ENCODE measurements at places on chromosomes 1 and 21. TPM values are rescaled to one million over a fixed set of nuclear protein-coding genes. Genes with fewer than 3 reads are reported as not detected.

GRCh38 chr1:167439301-167439988 is 78.9 kb downstream of the CD247 start:
- DNase-seq: peak; percentile 23

DNA sequence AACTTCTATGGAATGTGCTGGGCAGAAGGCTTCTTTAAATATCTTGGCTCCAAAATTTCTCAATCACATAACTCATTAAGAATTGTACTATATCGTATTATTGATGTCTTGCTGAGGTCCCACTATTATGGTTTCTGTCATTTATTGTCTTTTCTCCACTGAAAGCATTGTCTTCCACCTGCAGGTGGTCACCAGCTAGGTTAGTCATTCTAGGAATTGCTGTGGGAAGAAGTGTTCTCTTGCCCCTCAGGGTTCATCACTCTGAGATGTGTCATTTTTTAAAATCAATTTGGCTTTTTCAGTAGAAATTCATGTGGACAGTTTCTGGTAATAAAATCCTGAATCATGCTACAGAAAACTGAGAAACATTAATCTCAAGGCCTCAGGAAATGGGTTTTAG is 66.1 kb downstream of the NCAM2 start:
- no peak for DNase-seq

DNA sequence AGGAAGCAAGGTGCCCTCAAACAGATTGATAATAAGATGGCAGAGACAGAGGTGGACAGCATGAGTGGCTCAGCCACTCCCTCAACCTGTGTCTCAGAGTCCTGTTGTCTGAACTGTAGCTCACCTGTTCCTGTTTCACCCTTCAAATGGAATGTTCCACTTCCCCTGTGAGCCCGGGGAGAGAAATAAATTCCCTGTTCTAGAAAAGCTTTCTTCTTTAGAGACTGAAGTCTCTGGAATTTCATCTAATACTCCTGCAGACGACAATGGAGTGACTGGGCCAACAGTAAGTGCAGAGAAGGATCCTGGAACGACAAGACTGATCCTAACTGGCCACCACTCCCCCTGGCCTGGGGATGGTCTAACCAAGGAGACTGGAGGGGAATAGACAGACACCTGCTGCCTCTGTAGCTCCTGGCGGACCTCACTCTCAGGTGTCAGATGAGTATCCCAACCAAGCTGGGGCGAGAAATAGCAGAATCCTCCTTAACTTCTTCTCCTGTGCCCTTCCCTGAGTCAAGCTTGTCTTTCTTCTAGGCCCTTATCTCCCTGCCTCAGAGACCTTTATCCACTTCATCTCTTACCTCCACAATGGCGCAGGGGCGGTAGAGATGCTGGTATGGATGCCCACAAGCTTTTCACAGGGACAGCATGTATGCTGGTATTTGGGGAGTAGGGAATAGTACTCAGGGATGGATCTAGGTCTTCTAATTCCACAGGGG is 45.4 kb downstream of the PLEKHA6 start:
- DNase-seq: no peak

GRCh38 chr1:178870944-178871343 is at the start of gene ANGPTL1:
Gene ANGPTL1, minus strand, starts transcription at chr1:178871077. Its CDS starts 5,301 bp downstream, at chr1:178865776.
- DNase-seq: peak; percentile 58

DNA sequence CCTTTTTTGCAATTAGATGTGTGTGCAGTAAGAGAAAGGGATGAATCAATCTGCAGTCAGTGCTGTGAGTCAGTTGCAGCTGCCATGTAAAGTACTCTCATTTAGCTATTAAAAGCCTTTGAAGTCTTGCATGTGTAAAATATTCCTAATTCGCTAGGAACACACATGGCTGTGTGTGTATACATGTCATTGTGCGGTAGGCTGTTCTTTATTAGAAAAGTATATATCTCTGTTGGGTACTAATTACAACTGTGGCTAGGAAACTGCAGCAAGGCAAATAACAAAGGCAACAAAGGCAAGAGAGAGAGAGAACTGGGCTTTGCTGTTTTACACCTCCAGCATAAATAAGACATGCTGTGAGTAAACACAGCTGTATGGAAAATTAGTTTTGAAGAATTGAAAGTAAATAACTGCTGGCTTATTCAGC is 41.7 kb downstream of the EPB41 start:
- peak; percentile 34 for DNase-seq

DNA sequence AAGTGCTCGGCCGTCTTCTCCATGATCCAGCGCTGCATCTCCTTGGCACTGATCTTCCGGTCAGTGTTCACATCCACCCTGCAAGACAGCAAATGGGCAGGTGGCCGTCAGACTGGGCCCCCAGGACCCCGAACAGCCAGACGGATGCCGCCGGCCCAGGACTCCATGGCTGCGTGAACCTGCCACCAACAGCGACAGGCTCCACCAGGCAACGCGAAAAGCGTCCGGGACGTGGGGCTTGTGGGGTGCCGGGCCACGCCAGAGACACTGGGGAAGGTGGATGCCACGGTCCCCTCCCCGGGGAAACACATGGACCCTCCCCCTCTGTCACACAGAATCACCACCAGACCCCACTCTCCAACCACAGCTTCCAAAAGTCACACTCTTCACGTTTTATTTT is 7.9 kb downstream of the SDF4 start:
- no peak for DNase-seq

DNA sequence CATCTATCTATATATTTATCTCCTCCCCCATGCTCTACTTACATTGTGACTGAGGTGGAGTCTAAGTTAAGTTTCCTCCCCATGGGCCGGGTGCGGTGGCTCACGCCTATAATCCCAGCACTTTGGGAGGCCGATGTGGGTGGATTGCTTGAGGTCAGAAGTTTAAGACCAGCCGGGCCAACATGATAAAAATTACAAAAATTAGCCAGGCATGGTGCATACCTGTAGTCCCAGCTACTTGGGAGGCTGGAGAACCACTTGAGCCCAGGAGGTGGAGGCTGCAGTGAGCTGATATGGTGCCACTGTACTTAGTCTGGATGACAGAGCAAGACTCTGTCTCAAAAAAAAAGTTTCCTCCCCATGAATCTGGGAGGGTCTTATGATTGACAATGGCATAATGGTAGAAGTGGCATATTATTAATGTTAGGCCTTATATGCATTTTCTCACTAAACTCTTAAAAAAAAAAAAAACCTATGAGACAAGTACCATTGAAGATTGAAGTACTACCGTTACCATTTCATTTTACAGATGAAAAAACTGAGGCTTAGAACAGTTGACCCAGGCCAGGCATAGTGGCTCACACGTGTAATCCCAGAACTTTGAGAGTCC is 11.2 kb downstream of the F11R start:
- DNase-seq: no peak

DNA sequence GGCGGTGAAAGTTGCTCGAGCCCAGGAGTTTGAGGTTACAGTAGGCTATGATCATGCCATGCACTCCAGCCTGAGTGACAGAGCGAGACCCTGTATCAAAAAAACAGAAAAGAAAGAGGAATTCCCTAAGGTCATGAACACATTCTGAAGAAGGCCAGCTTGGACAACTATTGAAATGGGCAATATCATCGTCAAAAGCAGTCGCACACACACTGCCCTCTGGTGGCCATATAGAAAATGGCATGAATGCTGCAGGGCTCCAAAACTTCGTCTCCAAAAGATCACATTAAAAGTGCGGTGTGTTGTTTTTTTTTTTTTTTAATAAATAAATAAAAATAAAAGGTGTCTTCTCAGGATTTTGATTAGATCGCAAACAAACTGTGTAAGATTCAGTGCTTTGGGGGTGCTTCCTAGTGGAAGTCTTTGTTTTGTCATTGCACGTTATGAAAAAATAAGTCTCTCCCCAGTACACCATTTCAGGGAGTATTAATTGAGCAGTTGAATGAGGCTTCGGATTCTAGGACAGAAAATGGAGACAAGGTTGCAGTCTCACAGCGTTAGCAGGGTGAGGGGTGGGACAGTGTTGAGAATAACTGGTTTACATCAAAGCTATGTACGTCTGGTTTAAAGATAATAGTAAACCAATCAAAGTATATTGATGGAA is 87.5 kb upstream of the FMN2 start:
- no peak for DNase-seq

- peak; percentile 81 for DNase-seq
Measured at GRCh38 chr1:58773406-58773840, 10.4 kb downstream of the JUN start.

GRCh38 chr1:185536165-185536920 is 197.8 kb upstream of the HMCN1 start:
- DNase-seq: no peak

DNA sequence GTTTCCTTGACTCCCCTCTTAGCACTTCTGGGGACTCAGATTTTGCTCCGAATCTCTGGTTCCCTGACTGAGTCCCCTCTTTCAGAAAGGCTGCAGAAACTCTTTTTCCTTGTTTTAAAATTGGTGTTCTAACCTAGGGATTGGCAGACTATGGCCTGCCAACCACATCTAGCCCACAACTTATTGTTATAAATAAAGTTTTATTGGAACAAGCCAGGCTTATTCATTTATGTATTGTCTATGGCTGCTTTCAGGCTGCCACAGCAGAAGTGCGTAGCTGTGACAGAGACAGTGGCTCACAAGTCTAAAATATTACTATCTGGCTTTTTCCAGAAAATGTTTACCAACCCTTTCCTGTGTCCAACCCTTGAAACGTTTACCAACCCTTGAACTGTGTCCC is 81.7 kb downstream of the IER5 start:
- no peak for DNase-seq

DNA sequence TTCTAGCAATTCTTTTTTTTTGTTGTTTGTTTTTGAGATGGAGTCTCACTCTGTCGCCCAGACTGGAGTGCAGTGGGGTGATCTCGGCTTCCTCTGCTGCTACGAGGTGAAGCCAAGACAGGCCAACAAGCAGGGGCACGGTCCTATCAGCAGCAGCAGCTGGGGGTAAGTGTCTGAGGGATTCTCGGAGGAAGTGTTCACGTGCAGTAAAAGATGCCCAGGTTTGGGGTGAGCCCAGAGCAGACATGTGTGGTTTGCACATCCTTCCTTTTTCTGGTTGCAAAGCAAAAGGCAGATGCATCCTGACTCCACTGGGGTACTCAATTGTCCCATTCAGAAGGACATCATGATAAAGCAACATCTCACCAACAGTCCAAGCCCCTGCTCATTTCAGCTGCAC is 27.7 kb downstream of the PIGP start:
- no peak for DNase-seq

GRCh38 chr1:109762821-109763645 is 690 bp downstream of the EPS8L3 start:
- peak; percentile 68 for DNase-seq

- DNase-seq: no peak
Measured at GRCh38 chr1:63943393-63943792, 169.6 kb downstream of the ROR1 start.

GRCh38 chr1:42143896-42144710 is 9.1 kb upstream of the GUCA2B start:
- DNase-seq: no peak

DNA sequence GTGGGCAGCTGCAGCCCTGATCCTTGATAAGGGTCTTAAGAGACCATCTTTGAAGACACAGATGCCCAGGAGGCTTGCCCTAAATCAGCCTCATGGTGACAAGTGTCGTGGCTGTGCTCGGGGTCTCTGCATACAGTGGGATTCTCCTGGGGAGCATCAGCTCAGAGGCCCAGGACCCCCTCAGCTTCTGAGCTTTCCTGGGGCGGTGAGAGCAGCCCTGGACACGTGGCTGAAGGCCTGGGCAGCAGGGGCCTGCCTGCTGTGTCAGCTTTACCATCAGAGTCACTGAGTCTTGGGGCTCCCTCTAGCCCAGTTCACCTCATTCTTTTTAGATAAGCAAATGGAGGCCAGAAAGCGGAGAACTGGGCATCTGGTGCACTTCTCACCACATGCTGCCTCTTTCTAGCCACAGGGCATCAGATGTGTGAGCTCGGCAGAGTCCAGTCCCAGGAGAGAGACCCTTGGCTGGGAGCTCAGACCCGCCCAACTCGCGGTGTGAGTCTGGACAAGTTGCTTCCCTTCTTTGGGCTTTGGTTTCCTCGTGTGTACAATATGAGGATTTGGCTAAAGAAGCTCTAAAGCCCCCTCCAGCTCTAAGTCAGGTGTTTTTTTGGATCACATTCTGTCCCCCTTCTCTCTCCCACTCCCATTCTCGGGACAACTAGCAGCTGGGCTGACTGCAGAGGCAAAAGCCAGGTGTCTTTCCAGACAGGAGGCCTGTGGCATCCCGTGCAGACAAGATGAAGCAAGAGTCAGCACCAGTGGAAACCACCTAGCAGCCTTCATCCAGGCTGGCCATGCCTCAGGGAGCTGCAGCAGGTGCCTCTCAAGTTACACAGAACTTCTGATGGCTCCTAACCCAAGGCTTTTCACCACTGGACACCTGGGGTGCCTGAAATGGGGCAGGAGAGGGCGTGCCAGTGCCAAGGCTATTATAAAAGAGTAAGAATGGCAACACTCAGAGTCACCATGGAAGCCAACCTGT is 119.1 kb downstream of the KCNN3 start:
- DNase-seq: no peak

GRCh38 chr1:205677167-205677566 is 3.1 kb downstream of the SLC45A3 start:
- DNase-seq: no peak

DNA sequence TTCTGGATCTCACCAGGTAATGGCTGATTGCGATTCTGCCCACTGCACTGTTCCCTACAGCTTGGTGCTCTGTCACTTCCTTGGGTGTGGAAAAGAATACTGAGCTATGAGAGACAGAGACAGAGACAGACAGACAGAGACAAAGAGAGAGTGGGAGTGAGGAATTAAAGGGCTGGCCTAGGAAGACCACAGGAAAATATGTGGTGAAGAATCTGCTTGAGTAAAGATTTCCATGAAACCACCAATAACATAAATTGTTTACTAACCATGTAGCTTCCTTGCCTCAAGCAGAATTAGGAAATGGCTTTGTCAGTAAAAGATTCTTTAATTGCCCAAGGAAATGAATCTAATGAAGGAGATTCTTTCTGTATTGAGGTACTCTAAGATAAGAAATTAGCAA is 54.4 kb downstream of the MPZL1 start:
- peak; percentile 77 for DNase-seq

GRCh38 chr1:31772669-31773248 is 8.6 kb upstream of the ADGRB2 start:
- DNase-seq: no peak

DNA sequence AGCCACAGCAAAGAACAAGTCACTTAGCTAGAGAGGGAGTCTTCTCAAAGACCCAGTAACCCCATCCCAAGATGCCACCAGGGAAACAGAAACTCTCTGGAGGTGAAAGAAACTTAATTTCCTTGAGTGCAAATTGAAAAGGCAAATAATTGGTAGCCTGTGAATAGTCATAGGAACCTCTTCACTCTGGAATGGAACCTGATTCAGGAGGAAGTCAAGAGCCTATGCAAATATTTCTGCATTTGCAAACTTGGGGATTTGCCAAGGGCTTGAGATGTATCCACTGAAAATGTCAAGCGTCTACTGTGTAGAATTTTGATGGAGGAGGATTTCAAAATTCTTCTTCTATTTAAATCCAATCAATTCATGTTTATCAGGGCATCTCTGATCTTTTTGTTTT is 5.7 kb downstream of the HIVEP3 start:
- DNase-seq: no peak

- peak; percentile 62 for DNase-seq
Measured at GRCh38 chr1:209651138-209651587, 1.1 kb downstream of the LAMB3 start.

GJA8 gene
- total RNA-seq: not detected

FLG2 gene
- not detected for total RNA-seq

OR2C3 gene
- not detected for total RNA-seq

OR2L2 gene
- total RNA-seq: not detected

NRIP1 gene
- 55.5 TPM for total RNA-seq

AGMAT gene
- 0.53 TPM for total RNA-seq

All from astrocyte (in vitro differentiated cells and primary cell).